Left ventricle myocardium superior (tissue), 1 donor: ENCODE measurements at places on chromosomes 13 and 19. TPM values are rescaled to one million over a fixed set of nuclear protein-coding genes. Genes with fewer than 3 reads are reported as not detected.

TMEM238 gene
- total RNA-seq: 0.25 TPM

FUT1 gene
- total RNA-seq: 1.6 TPM

EFNB2 gene
- total RNA-seq: 9.2 TPM

ZNF529 gene
- 16.9 TPM for total RNA-seq

PNMA8B gene
- total RNA-seq: 0.89 TPM

PLA2G4C gene
- 34.9 TPM for total RNA-seq

KLF2 gene
- total RNA-seq: 72.1 TPM
